ENCODE measurements at places on chromosomes 16 and 17.

DNA sequence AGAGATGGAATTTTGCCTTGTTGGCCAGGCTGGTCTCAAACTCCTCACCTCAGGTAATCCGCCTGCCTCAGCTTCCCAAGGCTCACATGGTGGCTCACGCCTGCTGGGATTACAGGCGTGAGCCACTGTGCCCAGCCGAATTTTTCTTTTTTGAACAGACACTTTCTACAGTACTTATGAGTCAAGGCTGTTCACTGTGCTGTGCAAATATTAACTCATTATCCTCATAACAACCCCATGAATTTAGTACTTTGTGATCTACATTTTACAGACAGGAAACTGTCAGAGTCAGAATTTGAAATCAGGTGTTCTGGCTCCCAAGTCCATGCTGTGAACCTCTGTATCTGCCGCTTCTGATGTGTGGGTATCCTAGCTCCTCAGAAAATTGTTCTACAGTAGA lies 25.7 kb upstream of the RASL10B start:
- DNase-seq, result no peak

DNA sequence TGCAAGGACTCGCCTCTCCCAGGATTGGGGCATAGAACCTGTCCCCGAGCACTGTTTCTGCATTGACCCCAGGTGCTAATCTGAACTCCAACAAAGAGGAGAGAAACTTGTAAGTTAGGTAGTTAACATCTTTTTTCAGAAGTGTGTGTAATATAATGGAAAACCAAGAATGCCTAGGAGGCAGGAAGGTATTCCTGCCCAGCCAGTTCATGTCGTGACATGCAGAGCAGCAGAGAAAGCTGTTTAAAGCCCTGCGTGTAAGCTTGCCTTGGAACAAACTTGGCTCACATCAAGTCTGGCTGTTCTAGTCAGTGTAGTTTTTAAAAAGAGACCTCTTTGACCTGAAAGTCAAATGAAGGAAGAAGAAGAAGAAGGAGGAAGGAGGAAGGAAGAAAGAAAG lies 2.1 kb upstream of the GNA13 start:
- DNase-seq, result no peak

DNA sequence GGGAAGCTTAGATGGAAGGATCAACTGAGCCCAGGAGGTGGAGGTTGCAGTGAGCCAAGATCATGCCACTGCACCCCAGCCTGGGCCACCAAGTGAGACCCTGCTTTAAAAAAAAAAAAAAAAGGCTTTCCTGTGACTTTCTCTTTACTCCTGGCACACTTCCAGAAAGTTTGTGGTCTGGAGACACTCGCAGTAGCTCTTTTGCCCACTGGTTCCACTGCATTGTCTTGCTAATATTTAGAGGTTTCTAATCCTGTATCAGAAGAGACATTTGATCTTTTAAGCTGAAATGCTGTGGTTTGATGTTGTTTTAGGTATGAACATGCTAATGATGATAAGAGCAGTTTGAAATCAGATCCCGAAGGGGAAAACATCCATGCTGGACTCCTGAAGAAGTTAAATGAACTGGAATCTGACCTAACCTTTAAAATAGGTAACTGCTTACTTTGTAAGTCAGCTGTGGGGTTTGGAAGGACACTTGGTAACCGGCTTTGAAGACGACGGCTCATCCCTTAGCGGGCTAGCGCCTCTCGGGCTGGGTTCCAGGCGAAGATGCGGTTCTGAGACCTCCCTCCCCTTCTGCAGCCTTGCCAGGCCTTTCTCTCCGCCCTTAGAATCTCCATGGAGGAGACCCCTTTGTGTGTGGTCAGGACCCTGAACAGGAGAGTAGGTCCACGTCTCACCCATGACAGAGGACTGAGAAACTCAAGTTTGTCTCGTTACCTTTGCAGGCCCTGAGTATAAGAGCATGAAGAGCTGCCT lies 23.1 kb downstream of the NTAN1 start:
- no peak for DNase-seq

GRCh38 chr16:48347191-48347865 lies 37.9 kb downstream of the SIAH1 start:
- DNase-seq, result no peak

DNA sequence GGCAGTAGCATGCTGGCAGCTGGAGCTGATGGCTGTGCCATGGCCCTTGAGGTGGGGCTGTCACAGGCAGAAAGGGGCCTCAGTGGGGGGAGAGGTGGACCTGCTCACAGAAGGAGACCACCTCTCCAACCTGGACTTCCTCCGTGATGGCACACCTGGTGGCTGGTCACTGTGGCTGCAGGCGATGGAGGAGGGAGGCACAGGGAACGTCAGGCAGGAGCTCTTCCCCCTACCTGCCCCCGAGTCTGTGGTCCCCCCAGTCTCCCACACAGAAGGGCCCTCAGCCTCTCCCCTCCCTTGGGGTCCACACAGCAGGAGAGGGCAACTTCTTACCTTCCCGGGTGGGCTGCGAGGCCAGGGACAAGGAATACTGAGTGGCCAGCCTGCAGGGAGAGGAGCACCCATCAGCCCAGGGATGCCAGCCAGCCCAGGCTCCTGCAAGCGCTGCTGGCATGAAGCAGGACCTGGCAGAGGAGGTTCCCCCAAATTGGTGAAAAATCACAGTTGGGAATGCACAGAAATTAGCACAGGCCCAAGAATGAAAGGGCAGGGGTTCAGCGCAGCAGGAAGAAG lies 96.5 kb downstream of the GOSR1 start:
- DNase-seq, result no peak

DNA sequence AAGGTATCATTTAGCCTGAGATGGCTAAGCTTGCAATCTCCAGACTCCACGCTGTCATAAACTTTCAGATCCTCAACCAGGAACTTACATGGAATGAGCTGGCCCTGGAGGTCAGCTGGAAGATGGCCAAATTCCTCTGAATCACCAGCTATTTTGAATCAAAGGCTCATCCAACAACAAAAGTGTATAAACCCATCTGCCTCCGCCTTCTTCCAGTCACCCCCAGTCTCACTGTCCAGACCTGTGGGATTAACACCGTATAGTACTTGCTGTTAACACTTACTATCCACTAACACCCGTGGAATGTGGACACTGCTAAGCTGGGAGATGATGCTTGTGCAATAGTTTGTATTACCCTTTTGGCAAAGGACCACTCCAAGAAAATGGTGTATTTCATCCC lies 1.9 kb upstream of the LCMT1 start:
- DNase-seq, result no peak

GRCh38 chr16:52874042-52874441 lies 178.7 kb downstream of the CHD9NB start:
- DNase-seq, result no peak

DNA sequence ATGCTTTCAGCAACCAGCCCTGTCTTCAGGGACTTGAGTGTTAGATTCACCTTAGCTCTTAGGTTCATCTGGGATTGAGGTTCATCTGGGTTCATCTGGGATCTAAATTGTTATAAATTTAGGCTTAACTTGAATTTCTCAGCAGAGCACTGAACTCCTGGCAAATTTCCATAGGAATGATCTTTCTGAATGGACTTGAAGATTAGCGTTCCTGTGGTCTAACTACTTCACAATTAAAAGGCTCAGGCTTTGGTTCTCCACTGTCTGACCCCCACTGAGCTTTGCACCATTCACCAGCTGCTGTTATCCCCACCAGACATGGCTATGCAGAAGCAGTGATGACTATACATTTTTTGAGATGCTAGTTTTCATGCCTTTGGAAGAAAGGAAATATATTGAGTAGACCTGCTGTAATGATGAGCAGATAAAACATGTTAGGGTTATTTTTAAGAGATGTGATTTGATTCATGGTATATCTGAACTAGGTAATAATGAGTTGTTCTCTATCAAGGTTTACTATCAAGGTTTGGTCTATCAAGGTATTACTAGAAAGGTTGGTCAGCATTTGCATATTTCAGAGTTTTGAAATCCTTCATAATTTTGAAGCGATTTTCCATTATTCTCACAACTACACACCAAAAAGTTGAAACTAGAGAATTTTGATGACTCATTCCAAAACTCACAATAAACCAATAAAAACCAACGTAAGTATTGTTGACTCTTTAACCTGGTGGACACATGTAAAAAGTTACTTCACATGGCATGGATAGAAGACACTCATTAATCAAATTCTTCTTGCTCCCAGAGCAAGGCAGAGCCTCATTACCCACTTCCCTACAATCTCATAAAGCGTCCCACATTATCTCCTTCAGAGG lies 71.7 kb downstream of the SNX11 start:
- DNase-seq, result no peak

DNA sequence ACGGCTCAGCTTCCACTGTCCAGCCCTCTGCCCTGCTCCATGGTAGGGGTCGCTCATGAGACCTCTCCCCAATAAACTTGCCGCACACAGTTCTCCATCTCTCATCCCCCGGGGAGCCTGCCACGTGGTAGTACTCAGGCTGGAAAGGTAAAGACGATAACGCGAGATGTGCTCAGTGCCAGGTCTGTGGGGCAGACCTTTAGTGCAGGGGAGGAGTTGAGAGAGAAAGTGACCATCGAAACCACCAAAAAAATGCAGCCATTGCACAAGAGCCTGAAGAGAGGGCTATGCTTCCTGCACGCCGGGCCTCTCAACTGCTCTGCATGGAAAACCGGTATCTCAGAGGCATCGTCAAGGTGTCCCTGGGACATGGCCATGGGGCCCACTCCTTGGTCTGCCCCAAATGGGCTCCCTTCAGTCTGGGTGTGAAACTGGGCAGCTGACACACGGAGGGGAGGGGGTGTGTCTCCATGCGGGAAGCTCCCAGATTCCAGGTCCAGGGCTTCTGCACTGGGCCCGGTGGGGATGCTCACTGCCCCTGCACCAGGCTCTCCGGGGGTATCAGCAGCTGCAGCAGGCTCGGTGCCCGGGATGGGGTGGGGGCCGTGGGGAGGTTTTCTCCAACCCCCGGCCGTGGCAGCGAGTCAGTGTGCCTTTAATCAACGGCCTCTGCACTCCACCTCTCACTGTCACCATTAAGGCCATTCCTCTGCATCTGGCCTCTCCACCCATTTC lies 4.7 kb upstream of the AANAT start:
- DNase-seq, result no peak

- DNase-seq, result no peak
These were observed 7.4 kb downstream of the CDC42EP4 start for GRCh38 chr17:73304438-73304837.

GRCh38 chr17:49388290-49388640 lies 26.2 kb upstream of the ZNF652 start:
- DNase-seq, result no peak

DNA sequence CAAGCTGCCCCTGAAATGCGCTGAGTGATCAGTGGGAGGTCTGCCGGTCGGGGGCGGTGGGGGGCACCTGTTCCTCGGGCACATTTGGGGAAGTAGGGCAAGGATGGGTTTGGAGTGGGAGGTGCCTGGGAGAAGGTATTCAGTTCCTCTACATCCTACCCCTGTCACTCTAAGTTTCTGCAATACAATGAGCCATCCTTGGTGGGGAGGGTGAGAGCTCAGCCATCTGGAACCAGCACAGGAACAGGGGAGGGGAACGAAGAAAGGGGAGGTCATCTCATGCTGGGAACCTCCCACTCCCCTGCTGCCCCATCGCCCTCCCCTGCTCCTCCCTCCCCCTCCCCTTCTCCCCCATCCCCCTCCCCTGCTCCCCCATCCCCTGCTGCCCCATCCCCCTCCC lies 4.2 kb downstream of the DPH1 start:
- DNase-seq, result no peak

DNA sequence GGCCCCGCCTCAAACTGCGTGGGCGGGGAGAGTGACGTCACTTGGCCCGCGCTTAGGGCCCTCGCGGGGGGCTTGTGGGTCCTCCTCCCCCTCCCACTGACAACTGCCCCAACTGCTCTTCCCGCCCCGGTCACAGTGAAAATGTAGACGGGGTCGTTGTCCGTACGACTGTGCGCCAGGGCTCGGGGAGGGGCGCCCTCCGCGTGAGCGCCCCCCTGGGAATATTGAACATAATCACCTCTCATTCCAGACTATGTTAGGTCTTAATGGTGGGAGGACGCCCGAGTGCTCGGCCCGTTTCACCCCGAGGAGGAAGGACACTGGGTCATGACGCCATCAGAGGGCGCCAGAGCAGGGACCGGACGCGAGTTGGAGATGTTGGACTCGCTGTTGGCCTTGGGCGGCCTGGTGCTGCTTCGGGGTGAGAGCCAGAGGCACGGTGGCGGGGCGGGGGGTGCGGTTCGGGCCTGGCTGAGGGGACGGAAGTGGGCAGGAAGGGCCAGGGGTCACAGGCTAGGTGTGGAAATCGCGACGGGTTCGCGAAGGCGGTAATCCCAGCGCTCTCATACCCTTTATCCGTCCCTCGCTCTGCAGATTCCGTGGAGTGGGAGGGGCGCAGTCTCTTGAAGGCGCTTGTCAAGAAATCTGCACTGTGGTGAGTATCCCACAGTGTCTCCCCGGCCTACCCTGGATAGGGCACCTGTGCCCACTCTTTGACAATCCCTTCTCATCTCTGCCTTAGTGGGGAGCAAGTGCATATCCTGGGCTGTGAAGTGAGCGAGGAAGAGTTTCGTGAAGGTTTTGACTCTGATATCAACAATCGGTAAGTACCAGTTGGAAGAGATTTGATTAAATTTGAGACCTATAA lies at the start of gene ELP5:
ELP5 (plus strand) TSS at position 40 of the 868 bp plus-strand sequence; CDS start at position 376, 336 bp downstream.
- peak; percentile 72 for DNase-seq

- no peak for DNase-seq
These were observed 11.1 kb downstream of the IL4R start for GRCh38 chr16:27324851-27325301.

- no peak for DNase-seq
These were observed 173.7 kb downstream of the CDK5R1 start for GRCh38 chr17:32660496-32660985.

DNA sequence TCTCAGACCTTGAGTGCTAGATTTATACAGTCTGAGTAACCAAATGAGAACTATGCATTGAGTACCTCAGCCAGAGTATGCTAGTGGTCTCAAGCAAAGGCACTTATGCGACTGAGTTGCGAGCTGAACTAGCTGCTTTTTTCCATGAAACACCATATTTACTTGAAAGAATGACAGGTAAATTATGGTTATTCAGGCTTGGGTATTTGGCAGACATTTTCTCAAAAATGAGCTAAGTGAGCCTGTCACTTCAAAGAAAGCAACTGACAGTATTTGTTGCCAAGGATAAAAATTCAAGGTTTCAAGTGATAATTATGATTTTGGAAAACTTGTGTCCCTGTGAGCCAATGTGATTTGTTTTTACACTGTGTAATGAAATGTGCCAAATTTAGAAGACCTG lies 19.3 kb downstream of the CACNG3 start:
- no peak for DNase-seq

DNA sequence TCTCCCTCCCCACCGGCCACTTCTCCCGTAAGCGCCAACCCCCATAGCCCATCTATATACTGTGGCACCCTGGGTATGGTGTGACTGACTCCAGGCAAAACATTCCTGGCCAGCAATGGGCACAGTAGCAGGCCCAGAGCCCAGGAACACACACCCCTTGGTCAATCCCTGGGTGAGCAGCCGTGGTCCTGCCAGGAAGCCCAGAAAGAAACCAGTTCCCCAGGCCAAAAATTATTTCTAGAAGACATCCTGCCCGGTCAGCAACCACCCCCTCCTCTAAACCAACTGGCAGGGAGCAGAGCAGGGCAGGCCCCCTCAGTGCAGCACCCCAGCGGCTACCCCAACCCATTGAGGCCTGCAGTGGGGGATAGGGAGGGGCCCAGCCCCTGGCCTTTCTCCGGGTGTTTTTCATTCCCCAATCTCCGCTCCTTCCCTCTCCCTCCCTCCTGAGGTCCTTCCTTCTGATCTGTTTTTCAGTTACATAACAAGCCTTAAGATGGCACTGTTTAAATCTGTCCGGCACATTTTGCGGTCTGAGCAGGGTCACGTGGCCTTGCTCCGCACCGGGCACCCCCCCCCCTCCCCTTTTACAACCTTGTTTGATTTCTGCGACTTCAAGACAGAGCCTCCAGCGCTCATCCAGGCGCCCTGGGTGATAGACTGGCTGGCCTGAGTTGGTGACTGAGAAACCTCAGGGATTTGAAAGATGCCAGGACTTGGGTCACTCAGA lies 2.0 kb downstream of the NPTX1 start:
- DNase-seq, result no peak

GRCh38 chr17:47789611-47790561 lies 31.7 kb downstream of the OSBPL7 start:
- DNase-seq, result no peak

Measured in stimulated activated CD8-positive, alpha-beta memory T cell treated with anti-CD3 and anti-CD28 coated beads, Interleukin-4, amount 100 ng/mL, for 1 hour (primary cell).